Activated CD8-positive, alpha-beta memory T cell treated with anti-CD3 and anti-CD28 coated beads, Interleukin-2, amount 10 ng/mL, durations not matched to agents 7 days and 5 days (primary cell): ENCODE measurements at places on chromosomes 5 and 9.
A peak's percentile ranks its signal among the peaks of the same experiment; 100 is the strongest.

DNA sequence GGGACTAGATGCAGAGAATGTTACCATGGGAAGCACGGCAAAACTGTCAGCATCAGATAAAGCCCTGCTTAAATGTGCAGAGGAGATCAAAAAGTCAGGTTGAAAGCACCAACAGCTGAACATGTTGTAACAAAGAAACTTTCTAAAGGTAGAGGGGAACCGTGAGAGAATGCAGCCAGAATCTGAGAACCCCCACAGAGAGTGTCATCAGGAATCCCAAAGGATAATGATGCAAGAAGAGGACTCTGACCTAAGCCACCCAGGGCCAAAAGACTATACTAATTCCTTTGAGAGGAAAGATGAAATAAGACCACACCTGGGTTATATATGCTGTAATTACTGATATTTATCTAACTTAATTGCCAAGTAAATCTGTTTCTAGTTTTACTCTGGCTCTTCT is 116.6 kb downstream of the PCSK1 start:
- DNase-seq, result no peak

DNA sequence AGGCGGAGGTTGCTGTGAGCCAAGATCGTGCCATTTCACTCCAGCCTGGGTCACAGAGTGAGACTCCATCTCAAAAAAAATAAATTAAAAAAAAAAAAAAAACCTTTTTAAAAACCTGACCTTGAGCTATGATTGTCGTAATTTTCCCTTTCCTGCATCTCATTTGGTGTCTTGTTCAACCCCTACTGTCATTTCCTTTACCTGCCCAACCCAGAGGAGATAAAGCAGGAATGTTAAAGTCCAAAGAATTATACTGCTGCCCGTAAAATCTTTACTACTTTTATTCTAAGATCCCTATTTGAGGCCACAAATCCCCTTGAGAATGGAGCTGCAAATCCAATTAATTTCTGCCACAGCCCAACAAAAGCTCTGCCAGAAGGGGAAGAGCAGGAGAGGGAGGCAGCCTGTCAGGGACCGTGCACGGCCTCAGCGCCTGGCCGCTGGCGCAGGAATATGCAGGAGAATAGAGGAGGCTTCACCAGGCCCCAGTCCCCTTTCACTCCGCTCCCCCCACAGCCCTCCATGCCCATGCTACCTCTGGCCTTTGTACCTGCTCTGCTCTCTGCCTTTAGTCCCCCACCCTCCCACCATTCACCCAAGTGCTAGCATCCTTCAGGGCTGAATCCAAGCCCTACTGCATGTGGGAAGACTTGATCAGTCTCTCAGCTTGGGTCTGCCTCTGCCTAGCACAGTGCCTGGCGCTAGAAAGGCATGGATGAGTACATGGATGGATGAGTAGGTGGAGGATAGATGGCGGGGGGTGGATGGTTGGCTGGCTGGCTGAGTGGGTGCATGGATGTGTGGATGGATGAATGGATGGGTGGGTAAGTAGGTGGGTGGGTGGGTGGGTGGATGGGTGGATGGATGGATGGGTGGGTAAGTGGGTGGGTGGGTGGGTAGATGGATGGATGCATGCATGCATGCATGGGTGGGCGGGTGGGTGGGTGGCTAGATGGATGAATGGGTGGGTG is 99.8 kb upstream of the SARDH start:
- DNase-seq, result no peak

DNA sequence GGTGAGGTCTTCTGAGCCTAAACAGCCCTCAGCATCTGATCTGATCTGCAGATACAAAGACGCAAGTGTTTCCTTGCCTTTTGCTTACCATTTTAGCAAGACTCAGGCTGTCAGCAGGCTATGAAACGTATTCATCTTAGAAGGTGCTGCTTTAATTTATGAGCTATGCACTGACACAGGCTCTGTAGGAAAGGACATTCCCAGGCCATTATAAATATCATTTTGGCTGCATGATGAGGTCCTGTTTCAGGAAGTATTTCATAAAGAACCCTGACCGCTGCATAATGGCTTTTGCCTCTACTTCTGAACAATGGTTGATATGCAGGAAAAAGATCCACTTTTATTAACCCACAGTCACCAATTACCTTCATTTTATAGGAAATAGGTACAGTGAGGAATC is 98.4 kb upstream of the CAST start:
- no peak for DNase-seq

- no peak for DNase-seq
Measured at GRCh38 chr9:3708751-3709150, 182.9 kb upstream of the RFX3 start.

DNA sequence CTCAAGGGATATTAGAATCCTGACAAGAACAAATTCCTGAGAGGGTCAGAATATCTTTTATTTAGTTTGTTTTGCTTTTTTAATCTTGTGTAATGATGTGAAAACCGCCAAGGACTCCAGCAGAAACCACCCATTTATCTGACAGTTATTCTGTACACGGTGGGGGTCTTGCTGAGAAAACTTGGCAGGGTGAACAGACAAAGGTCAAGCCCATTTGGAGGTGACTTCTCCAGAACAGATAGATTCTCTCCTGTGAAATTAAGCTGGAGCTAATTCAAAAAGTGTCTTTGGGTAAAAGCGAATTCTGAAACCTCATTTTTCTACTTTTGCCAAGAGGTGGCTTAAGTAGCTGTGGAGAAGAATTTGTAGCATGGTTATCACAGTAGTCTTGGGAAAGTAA is 484.4 kb downstream of the SPOCK1 start:
- no peak for DNase-seq

DNA sequence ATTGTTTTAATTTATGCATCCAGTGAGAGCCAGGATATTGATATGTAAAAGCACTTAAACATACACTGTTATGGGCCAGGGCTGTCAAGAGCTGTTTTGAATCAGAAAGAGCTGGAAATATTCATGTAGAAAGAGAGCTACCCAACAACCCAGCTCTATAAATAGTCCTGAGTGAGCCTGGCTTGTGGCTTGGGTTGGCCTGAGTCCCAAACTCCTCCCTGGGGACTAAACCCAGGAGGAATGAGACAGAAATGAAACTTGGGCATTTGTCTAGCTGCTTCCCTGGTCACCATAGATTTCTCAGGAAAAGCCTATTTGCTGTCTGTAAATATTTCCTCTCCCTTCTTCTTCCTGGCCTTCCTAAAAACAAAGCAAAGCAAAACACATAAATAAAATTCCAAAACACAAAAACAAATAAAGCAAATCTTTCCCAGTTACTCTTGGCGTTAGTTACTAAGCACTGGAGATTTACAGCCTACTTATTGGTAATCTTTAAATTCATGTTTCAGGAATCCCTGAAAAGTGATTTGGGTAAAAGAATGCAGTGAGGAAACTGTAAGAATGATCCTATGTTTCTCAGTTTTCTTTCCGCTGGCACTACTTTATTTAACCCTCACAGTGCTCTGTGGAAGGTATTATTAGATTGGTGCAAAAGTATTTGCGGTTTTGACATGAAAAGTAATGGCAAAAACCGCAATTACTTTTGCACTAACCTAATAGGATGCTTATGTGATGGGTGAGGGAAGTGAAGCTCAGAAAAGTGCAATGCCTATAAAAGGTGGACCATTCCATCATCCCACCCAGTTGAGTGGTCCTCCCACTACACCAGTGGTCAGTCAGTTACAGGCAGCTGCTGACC is 111.8 kb downstream of the CARTPT start:
- DNase-seq, result no peak

- no peak for DNase-seq
Measured at GRCh38 chr5:75603371-75603770, 7.9 kb upstream of the ANKDD1B start.

DNA sequence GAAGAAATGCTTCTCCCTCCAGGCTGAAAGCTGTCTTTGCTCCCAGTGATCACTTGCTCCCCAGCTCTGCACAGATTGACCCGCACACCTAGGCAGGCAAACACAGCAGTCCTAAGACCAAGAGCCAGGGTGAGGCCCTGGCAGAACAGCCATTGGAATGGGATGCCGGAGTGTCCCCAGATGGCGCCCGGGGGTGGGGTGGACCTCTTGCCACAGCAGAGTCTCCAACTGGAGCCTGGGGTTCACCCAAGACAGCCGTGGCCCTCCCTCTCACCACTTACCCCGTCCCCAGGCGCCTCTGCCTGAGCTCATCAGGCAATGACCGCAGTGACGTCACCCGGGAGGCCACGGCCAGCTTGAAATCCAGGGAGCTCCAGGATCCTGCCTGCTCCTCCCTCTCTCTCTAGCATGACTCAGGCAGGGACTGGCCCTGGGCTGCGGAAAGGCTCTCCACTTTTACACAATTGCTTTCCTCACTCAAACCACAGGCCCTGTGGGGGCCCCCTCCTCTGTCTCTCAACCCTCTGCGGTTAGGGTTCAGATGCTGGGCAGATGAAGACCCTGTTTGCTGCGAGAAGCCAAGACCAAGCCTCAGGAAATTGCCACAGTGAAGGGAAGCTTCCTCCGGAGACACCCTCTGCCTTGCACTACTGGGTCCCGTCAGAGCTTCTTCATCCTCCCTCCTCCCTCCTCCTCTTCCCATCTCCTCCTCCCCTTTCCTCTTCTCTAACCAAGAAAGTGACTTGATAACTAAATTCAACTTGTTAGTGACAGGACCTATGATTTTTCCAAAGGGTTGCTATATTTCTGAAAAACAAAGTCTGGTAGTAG is 24.3 kb upstream of the PTGES start:
- peak; percentile 72 for DNase-seq

- no peak for DNase-seq
Measured at GRCh38 chr9:72661401-72662135, 140.2 kb downstream of the TMC1 start.

GRCh38 chr9:134678206-134678605 is 36.6 kb downstream of the COL5A1 start:
- DNase-seq, result no peak

DNA sequence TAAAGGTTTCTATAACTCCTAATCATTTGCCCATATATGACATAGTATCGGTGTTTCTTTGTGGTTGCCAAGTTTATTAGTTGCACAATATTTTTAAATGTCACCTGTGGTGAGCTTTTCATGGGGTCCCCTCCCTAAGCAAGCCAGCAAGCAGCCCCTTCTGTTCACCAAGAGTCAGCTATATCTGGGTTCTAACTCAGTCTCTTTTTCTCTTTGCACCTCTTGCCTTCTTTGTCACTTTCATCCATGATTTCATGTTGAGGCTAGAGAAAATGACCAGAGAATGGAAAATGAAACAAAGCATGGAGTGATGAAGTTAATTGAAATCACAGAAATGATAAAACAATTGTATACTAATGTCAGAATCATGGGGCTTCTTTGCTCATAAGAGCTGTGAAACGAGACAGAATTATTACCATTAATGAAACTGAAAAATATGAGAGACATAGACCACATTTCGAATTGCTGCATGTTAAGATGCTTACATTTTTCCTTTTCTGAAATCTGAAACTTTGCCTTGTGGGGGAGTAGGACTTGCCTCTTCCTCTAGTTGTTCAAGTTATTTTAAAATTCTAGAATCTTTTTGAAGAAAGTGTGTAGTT is 75.7 kb downstream of the CAMK4 start:
- DNase-seq, result no peak

DNA sequence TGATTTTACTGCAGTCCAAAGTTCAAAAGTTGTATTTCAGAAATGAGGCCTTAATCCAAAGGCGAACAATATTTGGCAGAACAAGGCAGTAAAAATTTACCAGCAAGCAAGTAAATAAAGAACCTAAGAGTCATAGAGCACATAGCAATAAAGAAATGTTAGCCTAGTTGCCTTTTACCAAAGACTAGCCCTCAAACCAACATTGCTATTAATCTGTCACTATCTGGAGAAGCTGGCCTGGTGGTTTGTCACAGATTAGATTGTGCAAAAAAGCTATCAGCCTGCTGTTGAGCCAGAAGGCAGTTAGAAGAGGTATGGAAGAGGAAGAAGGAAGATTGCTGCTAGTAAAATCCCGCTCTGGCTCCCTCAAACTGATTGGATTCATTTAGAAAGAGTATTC is 304.7 kb upstream of the KLF4 start:
- no peak for DNase-seq

DNA sequence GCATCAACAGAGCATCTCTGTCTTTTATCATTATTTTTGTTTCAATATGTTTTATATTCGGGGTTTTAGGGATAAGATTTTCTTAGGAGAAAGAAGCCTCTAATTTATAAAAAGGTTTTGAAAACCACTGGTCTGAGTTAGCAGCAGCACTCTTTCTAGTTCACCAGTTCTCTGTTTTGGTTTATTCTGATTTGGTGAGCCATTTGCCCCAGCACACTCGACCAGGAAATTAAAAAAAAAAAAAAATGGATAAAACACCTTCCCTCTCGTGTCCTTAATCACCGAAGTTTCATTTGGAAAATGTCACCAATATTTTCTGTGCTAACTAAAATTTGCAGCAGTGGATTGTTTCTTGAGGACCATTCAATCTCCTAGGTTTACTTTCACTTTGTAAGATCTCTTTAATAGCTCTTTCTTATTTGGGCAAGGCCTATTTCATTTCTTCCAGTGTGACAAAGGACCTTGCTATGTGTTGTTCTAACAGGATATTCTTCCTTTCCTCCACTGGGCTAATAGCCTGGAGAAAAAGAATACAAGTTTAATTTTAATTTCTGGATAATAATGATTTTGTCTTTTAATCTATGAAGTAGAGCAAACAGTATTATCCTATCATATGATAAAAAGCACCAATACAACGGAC is 57.8 kb upstream of the ANXA1 start:
- no peak for DNase-seq

GRCh38 chr5:102222772-102223171 is 73.3 kb downstream of the SLCO4C1 start:
- DNase-seq, result no peak

DNA sequence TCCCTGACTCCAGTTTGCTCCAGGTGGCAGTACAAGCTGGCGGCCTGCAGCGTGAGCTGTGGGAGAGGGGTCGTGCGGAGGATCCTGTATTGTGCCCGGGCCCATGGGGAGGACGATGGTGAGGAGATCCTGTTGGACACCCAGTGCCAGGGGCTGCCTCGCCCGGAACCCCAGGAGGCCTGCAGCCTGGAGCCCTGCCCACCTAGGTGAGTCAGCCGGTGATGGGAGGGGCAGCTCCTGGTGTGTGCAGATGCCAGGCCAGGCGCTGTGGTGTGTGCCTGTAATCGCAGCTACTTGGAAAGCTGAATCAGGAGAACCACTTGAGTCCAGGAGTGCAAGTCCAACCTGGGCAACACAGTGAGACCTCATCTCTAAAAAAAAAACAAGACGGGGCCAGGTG is 10.0 kb upstream of the CACFD1 start:
- DNase-seq, result no peak

- no peak for DNase-seq
Measured at GRCh38 chr9:35731415-35732184, 395 bp downstream of the TLN1 start.

DNA sequence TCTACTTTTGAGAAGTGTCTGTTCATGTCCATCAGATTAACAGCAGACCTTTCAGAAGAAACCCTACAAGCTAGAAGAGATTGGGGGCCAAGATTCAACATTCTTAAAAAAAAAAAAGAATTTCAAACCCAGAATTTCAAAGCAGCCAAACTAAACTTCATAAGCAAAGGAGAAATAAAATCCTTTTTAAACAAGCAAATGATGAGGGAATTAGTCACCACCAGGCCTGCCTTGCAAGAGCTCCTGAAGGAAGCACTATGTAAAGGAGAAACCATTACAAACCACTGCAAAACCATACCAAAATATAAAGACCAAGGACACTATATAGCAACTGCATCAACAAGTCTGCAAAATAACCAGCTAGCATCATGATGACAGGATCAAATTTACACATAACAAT is 124.6 kb upstream of the PDE4D start:
- DNase-seq, result no peak

- no peak for DNase-seq
Measured at GRCh38 chr5:161077496-161077895, 225.5 kb upstream of the ATP10B start.

- no peak for DNase-seq
Measured at GRCh38 chr9:104200456-104200994, 106.4 kb downstream of the SMC2 start.

- no peak for DNase-seq
Measured at GRCh38 chr9:137027369-137028262, at the start of gene ABCA2. Gene ABCA2, minus strand, starts transcription at chr9:137028237. Its CDS starts 97 bp downstream, at chr9:137028140.
